ENCODE measurements at places on chromosomes 3 and 15. TPM values are rescaled to one million over a fixed set of nuclear protein-coding genes. Genes with fewer than 3 reads are reported as not detected.

Gene EIF4E3
- total RNA-seq: 3.1 TPM

Gene RNF168
- 4.2 TPM for total RNA-seq

Gene MYL3
- total RNA-seq: not detected

Gene ATP13A5
- not detected for total RNA-seq

Gene B2M
- total RNA-seq: 419 TPM

Gene RBMS3
- total RNA-seq: 0.86 TPM

Gene SH2D7
- total RNA-seq: not detected
